ENCODE measurements at places on chromosomes 12 and 14.

DNA sequence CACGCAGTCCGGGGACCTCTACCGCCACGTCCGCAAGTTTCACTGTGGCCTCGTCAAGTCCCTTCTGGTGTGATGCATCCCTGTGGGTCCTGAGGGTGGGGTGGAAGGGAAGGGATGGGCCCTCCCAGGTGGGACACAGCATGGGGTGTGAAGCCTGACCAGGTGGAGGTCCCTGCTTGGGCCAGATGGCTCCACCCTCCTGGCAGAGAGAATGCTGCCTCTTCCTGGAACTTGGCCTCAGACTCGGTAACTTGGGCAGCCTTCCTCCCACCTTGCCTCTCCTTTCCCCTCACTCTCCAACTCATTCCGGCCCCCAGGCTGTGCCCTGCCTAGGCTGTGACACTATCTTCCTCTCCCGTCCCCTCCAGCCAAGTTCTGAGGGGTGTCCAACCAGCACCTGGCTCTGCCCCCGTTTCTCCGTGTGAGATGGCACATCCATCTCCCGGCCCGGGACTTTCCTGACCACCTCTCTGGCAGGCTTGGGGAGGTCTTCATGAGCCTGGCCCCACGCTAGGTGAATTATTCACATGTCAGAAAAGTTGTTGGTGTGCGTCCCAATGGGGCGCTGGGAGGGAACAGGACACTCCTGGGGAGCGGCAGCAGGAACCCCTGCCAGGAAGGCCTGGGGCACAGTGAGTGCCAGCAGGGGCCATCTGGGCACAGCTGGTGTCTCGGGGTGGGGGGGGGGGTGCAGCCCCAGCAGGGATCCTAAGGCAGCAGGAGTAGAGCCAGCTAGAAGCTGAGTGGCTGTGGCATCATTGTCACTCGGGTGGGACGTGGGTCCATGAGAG, 1.7 kb downstream of the ZBTB42 start:
- DNase-seq: no peak

- DNase-seq: peak; percentile 60
These were observed at the start of gene ARHGEF25 for GRCh38 chr12:57611108-57611826. Gene ARHGEF25 (plus strand): TSS chr12:57611435. CDS start chr12:57611895, 460 bp downstream.

- DNase-seq: no peak
These were observed 788.6 kb upstream of the NOVA1 start for GRCh38 chr14:27386391-27386790.

- no peak for DNase-seq
These were observed 98.8 kb downstream of the CCDC92 start for GRCh38 chr12:123873793-123874192.

GRCh38 chr12:108270035-108270848, 68.9 kb downstream of the CMKLR1 start:
- no peak for DNase-seq

DNA sequence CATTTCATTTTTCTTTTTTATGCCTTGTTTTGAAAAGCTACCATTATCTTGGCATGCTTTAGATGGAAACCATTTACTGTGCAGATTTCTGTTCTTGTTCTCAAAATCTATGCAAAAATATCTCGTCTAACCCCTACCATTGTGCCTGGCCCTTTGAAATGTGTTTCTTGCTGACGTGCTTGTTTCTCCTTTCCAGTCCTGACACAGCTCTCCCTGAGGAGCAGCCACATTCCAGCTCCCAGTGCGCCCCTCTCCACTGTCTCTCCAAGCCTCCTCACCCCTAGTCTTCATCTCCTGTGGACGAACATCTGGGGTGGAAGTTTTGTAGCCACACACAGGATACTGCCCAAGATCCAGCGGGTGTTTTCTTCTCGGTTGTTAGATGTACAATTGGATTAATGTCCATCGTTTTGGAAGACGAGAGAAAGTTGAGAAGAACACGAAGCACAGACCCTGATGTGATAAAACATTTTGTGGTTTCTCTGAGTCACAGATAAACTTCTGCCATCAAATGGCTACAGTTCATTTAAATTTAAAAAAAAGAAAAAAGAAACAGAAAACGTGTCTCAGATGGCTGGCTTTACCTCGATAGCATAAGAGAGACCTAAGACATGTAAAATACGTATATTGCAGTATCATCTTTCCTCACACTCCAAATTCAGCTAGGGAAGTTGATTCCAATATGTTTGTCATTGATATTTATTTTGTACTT, 21.9 kb upstream of the FGD4 start:
- no peak for DNase-seq

- peak; percentile 40 for DNase-seq
These were observed 476.4 kb downstream of the SOX5 start for GRCh38 chr12:23473071-23473470.

Measured in mesendoderm (in vitro differentiated cells).